MCF 10A (cell line): ENCODE measurements at places on chromosomes 1 and 21.
A peak's percentile ranks its signal among the peaks of the same experiment; 100 is the strongest.

GRCh38 chr1:217253351-217253750 is 377.5 kb downstream of the GPATCH2 start:
- no peaks in the 10 kb centered on the region for H3K4me1 ChIP-seq
- no peaks in the 10 kb centered on the region for H3K27me3 ChIP-seq
- H3K36me3 ChIP-seq, result no peaks in the 10 kb centered on the region
- H3K27ac ChIP-seq, result no peak overlapping the region

GRCh38 chr1:54518489-54518888 is 29.5 kb upstream of the ACOT11 start:
- H3K4me1 ChIP-seq, result no peaks in the 10 kb centered on the region
- no peaks in the 10 kb centered on the region for H3K27me3 ChIP-seq
- no peaks in the 10 kb centered on the region for H3K36me3 ChIP-seq
- peak overlapping the region; percentile 47 for H3K27ac ChIP-seq
- no peak for DNase-seq
- H3K4me3 ChIP-seq, result no peak overlapping the region

GRCh38 chr1:62175568-62176179 is 19.0 kb upstream of the L1TD1 start:
- H3K36me3 ChIP-seq, result peaks cover 6% of the 10 kb centered on the region
- no peak overlapping the region for H3K27ac ChIP-seq
- H3K4me1 ChIP-seq, result no peaks in the 10 kb centered on the region
- H3K4me3 ChIP-seq, result no peak overlapping the region
- DNase-seq, result peak; percentile 72

- peak; percentile 92 for DNase-seq
- peaks cover 12% of the 10 kb centered on the region for H3K4me1 ChIP-seq
- H3K27ac ChIP-seq, result peak within 1 kb of the TSS; percentile 96
- H3K27me3 ChIP-seq, result no peaks in the 10 kb centered on the region
- H3K4me3 ChIP-seq, result peak within 1 kb of the TSS; percentile 85
Observed at GRCh38 chr1:27366411-27367159, at the start of gene MAP3K6. Gene MAP3K6 (minus strand): TSS chr1:27366961. CDS start chr1:27366597, 364 bp downstream.

DNA sequence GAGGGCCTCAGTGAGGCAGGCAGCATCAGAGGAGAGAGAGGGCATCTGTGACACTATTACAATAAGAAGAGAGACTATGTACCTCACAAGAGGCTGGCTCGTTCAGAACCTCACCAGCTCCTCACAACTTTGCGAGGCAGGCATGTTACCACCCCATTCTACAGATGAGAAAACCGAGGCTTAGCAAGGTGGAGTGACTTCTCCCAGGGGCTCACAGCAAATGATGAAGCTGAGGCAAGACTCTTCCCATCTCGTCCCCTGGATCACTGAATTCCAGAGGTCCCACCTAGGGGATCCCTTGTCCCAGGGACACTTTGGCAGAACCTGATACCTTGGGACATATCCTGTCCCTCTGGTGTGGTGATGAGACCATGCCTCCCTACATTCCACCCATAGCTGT is 64.4 kb downstream of the DISP3 start:
- H3K4me3 ChIP-seq, result no peak overlapping the region
- H3K27me3 ChIP-seq, result peaks cover 70% of the 10 kb centered on the region
- no peak overlapping the region for H3K27ac ChIP-seq
- no peaks in the 10 kb centered on the region for H3K36me3 ChIP-seq
- no peaks in the 10 kb centered on the region for H3K4me1 ChIP-seq

- peaks cover 4% of the 10 kb centered on the region for H3K36me3 ChIP-seq
- no peak overlapping the region for H3K4me3 ChIP-seq
- no peaks in the 10 kb centered on the region for H3K27me3 ChIP-seq
- DNase-seq, result no peak
Observed at GRCh38 chr21:42533963-42534355, 20.3 kb downstream of the SLC37A1 start.

DNA sequence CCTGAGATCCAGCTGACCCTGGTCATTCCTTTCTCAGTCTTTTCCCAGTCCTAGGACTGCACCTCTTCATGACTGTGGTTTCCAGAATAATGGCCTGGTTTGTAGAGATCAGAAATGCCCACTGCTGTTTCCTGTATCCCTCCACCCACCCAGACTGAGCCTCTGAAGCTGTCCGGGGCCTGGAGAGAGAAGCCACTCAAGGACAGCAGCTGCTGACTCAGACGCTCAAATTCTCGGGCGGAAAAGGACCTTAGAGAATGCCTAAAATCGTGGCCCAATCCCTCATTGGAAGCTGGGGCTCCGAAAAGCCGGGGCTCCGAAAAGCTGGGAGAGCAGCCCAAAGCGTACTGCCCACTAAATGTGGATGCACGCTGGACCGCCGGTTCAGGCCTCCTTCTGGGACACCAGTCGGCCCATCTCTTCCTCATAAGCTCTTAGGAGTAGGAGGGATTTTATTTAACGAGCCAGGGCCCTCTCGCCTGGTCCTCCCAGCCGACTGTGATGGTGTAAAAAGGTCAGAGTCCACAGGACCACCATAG is 7.8 kb upstream of the GPR61 start:
- no peaks in the 10 kb centered on the region for H3K36me3 ChIP-seq
- no peak for DNase-seq
- no peaks in the 10 kb centered on the region for H3K27me3 ChIP-seq
- no peaks in the 10 kb centered on the region for H3K4me1 ChIP-seq
- H3K27ac ChIP-seq, result no peak overlapping the region

DNA sequence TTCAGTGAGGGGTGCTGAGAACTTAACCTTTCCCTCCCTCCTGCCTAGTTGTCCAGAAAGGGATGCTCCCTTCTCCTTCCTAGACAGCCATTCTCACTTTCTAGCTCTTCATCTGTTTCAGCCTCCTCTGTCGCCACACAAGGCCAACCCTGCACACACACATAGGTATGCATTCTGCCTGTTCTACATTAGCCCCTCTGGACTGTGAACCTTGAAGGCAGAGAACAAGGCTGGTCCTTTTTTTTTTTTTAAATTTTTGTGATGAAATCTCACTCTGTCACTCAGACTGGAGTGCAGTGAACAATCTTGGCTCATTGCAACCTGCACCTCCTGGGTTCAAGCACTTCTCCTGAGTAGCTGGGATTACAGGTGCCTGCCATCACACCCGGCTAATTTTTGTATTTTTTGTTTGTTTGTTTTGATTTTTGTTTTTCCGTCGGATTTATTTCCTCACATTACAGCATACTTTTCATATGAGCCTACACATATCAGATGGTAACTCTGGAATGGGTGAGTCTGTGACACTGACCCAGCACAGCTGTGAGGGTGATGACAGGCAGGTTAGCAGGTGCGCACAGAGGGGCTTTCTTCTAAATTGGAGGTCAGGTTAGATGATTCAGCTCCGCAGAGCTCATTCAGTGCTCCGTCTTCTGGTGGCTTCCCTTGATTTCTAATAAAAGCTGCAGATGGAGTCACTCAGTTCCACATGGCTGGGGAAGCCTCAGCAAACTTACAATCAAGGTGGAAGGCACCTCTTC is 4.9 kb upstream of the AKR1A1 start:
- H3K4me3 ChIP-seq, result no peak overlapping the region
- no peak for DNase-seq
- H3K4me1 ChIP-seq, result no peaks in the 10 kb centered on the region
- no peaks in the 10 kb centered on the region for H3K27me3 ChIP-seq
- no peaks in the 10 kb centered on the region for H3K36me3 ChIP-seq

- no peak overlapping the region for H3K27ac ChIP-seq
- no peak for DNase-seq
- H3K4me3 ChIP-seq, result no peak overlapping the region
- H3K4me1 ChIP-seq, result no peaks in the 10 kb centered on the region
- no peaks in the 10 kb centered on the region for H3K36me3 ChIP-seq
- peaks cover 95% of the 10 kb centered on the region for H3K27me3 ChIP-seq
Observed at GRCh38 chr21:30391492-30392025, 4.3 kb upstream of the KRTAP13-1 start.

DNA sequence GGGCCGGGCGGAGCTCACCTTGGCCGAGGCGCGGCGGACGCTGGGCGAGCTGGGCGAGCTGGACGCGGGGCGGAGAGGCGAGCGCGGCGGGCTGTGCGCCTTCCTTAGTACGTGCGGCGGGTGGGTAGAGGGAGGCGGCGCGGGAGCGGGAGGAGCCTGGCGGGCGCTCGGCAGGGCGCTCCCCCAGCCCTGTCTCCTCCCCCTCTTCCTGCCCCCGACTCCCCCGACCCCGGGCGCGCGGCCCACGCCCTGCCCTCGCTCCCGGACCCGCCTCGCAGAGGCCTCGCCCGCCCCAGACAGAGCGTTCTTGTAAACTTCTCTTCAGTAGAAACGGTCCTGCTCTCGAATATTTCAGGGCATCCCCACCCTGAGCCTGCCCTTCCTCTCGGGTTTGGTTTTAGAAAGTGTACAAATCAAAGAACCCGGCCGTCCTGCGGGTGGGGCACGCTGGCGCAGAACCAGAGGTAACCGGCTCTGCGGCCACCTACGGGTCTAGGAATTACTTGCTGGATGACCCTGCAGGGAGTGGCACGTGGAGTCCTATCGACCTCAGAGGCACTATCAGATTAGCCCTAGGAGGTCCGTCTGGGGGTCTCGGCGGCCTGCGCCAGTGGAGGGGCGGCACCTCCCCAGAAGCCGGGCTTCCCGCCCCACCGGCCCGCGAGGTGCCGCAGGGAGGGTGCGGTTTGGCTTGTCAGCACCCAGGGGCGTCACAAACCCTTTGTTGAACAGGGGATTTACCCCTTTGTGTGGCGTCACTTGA is at the start of gene S100A10:
Gene S100A10, minus strand, starts transcription at position 126 of the 763 bp plus-strand sequence. CDS start 7,629 bp downstream, outside the sequence.
- no peaks in the 10 kb centered on the region for H3K27me3 ChIP-seq
- H3K4me3 ChIP-seq, result peak within 1 kb of the TSS; percentile 89
- peak; percentile 86 for DNase-seq
- peaks cover 54% of the 10 kb centered on the region for H3K4me1 ChIP-seq
- H3K36me3 ChIP-seq, result peaks cover 23% of the 10 kb centered on the region

- H3K4me3 ChIP-seq, result no peak overlapping the region
- peaks cover 13% of the 10 kb centered on the region for H3K36me3 ChIP-seq
- H3K27ac ChIP-seq, result peak overlapping the region; percentile 95
- H3K27me3 ChIP-seq, result no peaks in the 10 kb centered on the region
- DNase-seq, result no peak
Observed at GRCh38 chr21:43593078-43593477, 66.2 kb downstream of the HSF2BP start.

- H3K27me3 ChIP-seq, result peaks cover 1% of the 10 kb centered on the region
- H3K4me3 ChIP-seq, result no peak overlapping the region
- H3K36me3 ChIP-seq, result no peaks in the 10 kb centered on the region
- DNase-seq, result no peak
- H3K27ac ChIP-seq, result no peak overlapping the region
Observed at GRCh38 chr1:210692796-210693195, 364.1 kb downstream of the HHAT start.

DNA sequence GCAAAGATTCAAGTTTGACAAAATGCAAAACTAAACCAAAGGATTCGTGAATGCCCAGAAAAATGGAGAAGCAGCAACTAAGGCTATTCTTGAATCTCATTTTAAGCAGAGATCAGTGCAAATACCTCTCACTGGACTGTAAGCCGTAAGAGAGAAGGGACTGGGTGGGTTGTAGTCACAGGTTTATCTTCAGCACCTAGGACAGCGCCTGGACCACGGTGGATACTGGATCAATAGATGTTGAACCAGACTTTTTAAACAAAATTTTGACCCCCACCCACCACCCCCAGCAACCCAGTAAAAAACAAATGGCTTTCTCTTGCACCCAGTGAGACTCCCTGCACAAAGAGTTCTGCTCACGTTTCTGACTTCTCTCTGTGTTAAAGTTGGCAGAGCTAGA is 347.1 kb downstream of the AJAP1 start:
- H3K27ac ChIP-seq, result no peak overlapping the region
- DNase-seq, result no peak
- H3K4me3 ChIP-seq, result no peak overlapping the region
- H3K27me3 ChIP-seq, result no peaks in the 10 kb centered on the region

GRCh38 chr1:29800120-29800519 is 563.8 kb downstream of the PTPRU start:
- DNase-seq, result no peak
- no peak overlapping the region for H3K4me3 ChIP-seq
- no peak overlapping the region for H3K27ac ChIP-seq
- H3K36me3 ChIP-seq, result no peaks in the 10 kb centered on the region
- H3K4me1 ChIP-seq, result no peaks in the 10 kb centered on the region

GRCh38 chr1:172108161-172108893 is 267.0 kb downstream of the DNM3 start:
- no peaks in the 10 kb centered on the region for H3K4me1 ChIP-seq
- H3K27me3 ChIP-seq, result no peaks in the 10 kb centered on the region
- H3K27ac ChIP-seq, result no peak overlapping the region
- H3K36me3 ChIP-seq, result no peaks in the 10 kb centered on the region
- DNase-seq, result no peak

DNA sequence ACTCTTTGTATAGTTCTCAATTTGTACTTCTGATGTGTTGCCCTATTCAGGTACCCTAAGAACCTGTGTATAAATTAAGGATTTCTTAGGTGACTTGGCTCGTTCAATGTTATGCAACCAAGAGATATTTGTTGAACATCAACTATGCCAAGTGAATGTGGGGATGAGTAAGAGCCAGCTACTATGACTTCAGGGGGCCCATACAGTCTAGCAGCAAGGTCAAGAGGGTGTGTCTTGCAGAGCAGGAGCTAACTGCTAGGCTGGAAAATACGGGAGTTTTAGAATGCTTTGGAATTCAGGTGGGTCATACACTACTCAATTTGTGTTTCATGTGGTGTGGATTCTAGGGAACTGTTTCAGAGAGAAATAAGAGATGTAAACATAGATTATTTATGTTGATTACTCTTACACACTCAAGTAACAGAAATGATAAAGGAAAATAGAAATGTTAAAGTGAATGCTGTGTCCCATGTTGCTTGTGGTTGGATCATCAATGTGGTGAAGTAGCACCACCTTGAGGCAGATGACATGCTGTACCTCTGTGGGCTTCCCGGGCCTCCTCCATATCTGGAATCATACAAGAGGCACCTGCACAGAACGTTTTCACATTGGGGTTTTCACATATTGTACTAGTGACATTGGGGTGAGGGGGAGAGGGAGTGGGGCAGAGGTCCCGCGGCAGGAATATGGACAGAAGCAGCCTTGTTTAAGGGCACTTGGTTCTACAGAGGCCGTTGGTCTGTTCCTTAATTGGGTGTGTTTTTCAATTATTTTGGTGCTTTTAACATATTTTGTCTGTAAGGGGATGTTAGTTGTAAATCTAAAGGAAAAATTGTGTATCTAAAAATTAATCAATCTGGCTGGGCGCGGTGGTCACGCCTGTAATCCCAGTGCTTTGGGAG is 12.4 kb downstream of the ARPC5 start:
- no peaks in the 10 kb centered on the region for H3K27me3 ChIP-seq
- peak; percentile 86 for DNase-seq
- H3K4me3 ChIP-seq, result no peak overlapping the region
- H3K27ac ChIP-seq, result peak overlapping the region; percentile 65
- peaks cover 55% of the 10 kb centered on the region for H3K36me3 ChIP-seq

DNA sequence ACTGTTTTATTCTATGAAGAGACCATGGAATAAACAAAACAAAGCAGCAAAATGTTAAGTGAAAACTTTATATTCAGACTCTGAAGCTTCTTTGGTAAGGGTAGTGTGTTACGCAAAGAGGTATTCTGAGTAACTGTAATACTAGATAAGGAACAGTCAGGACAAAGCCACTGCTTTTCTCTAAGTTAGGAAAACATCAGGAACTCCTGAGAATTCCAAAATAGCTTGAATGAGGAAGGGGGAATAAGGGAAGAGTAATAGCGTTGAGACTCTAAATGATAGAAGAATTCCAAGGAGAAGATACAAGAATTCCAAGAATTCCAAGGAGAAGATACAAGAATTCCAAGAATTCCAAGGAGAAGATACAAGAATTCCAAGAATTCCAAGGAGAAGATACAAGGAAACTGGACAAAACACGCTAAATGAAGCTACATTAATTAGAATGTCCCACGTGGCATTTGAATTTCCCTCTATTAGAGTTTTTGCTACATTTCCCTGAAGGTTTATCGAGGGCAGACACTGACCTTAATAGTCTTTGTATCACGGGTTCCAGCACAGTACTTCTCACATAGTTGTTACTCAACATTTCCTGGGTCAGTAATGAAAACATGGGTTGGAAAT is 71.5 kb downstream of the SMYD3 start:
- peaks cover 6% of the 10 kb centered on the region for H3K4me1 ChIP-seq
- peak; percentile 41 for DNase-seq
- no peak overlapping the region for H3K4me3 ChIP-seq
- H3K27me3 ChIP-seq, result no peaks in the 10 kb centered on the region
